ENCODE measurements at places on chromosomes 4 and X.

DNA sequence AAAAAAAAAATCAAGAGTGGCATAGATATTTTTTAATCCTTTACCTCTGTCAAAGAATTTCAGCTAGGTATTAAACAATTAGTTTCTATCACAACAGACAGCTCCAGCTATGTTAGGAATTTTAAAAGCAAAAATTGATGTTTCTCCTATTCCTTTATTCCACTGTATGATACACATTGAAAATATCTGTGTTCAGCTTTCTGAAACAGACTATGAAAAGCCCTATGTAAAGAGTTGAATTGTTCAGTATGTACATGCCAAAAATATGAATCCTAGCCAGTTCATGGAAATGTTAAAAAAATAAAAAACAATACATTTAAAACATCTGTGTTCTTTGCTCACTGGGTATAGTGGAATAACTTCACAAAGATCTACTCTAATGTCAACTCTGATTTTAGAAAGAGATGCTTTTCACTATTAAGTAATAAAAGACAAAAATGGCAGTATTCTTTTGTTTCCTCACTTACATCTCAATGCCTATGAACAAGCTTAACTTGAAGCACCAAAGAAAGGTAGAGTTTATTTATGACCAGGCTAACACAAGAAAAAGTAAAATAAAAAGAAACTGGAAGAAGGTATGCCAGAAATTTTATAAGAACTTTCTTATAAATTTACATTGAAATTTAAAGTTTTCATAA lies 32.1 kb downstream of the FBXW7 start:
- no peak for DNase-seq

GRCh38 chr4:154344686-154345085 lies 146.9 kb downstream of the DCHS2 start:
- DNase-seq, result no peak

DNA sequence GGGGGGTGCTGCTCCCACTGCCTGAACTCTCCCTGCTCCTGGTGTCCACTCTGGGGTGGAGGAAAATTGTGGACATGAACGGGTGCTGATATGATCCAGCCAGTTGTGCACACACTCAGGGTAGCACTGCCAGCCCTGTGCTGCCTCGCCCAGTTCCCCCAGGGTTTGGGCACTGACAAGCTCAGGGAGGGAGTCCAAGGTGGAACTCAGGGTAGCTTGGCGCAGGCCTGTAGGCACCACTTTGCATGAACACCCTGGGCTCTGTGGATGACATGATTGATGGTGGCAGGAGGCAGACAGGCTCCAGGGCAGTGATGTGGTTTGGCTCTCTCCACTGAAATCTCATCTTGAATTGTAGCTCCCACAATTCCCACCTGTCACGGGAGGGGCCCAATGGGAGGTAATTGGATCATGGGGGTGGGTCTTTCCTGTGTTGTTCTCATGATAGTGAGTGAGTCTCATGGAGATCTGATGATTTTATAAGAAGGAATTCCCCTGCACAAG lies 572.0 kb upstream of the PABPC4L start:
- DNase-seq, result no peak

DNA sequence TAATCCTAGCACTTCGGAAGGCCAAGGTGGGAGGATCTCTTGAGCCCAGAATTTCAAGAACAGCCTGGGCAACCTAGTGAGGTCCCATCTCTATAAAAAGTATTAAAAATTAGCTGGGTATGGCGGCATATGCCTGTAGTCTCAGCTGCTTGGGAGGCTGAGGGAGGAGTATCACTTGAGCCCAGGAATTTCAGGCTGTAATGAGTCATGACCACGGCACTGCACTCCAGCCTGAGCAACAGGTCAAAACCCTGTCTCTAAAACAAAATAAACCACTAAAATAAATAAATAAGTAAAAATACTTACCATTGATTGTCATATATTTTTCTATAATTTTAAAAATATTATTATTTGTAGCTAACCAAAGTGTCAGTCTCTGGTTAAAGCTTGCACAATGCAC lies 315.6 kb upstream of the SMIM31 start:
- no peak for DNase-seq

DNA sequence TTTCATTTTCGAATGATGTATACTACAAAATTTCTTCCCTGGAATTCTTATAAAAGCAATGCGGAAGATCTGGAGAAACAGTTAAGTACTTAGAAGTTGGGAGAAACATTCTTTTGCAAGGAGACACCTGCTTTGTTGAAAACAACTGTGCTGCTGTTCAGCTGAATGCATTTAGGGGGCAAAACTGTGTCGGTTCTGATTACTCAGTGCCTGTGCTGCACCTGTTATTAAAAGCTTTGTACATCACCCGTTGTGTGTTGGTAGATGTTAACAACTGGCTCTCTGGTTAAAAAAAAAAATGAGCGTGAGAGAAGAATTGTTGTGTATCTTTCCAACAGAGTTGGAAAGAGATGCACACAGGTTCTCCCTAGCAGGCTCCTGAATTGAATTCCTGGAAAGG lies 184.1 kb upstream of the HHIP start:
- DNase-seq, result no peak

DNA sequence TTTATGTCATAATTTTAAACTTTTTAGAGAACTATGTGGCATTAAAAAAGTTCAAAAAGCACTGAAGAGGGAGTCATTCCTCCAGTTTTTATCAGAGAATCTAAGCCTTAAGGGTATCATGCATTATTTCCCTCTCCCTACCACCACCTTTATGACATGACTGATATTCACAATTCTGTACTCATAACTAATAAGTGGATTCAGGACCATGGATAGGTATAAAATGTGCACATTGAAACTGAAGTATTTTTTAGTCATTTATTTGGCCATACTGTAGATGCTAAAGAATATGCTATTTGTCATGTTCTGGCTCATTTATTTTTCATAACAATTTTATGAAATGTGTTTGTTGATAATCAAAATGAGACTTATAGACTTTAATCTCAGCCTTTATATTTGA lies 897.5 kb upstream of the AGA start:
- no peak for DNase-seq

- DNase-seq, result no peak
These were observed 1.5 kb upstream of the SCARB2 start for GRCh38 chr4:76215077-76215476.

DNA sequence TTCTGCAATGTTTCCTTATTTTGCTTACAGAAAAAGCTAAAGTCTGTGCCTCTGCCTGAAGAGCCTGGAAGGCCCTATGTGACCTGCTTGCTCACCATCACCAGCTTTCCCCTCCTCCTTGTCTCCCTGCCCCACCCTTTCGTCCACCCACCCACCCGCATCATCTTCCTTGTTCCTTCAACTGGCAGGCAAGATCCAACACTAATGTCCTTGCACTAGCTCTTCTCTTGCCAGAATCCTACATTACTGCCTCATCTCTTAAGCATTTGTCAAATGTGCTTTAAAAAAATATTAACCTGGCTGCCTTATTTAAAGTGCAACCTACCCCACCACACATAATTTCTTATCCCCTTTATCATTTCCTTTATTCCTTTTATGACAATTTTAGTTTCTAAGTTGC lies 165.1 kb upstream of the PPP3CA start:
- DNase-seq, result no peak

GRCh38 chr4:89598602-89599001 lies 238.4 kb downstream of the SNCA start:
- no peak for DNase-seq

DNA sequence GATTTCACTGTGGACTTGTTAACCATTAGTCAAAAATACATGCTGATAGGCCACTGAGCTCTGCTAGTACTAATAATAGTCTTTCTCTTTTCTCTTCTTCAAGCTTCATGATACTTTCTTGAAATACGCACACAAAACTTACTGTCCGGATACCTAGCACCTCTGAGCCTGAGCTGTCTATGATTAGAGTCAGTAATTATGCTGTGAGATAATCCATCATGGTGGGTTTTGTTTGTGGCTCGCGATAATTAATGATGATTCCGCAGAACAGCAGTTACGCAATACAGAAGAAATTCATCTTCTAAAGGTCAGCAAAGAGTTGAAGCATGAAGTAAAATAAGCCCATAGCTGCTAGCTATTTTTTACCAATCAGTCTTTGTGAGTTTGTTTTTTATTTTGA lies 511.5 kb upstream of the GALNT7 start:
- DNase-seq, result no peak

- no peak for DNase-seq
These were observed 191.0 kb downstream of the CCSER1 start for GRCh38 chr4:90318193-90318592.

DNA sequence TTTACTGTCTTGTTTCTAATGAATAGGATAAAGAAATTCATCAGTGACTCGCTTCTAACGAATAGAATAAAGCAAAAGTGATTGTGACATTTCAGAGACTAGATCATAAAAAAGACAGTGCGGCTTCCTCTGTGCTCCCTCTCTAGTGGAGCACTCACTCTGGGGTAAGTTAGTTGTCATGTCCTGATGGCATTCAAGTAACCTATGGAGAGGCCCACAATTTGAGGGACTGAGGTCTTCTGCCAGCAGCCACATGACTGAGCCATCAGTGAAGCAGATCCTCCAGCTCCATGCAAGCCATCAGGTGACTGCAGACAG lies 72.4 kb downstream of the YIPF6 start:
- no peak for DNase-seq

- DNase-seq, result no peak
These were observed 58.4 kb downstream of the AMELX start for GRCh38 chrX:11351375-11352295.

- DNase-seq, result peak; percentile 72
These were observed 11.1 kb upstream of the FAM3A start for GRCh38 chrX:154526901-154527675.

- no peak for DNase-seq
These were observed 22.1 kb downstream of the ZRSR2 start for GRCh38 chrX:15812192-15812938.

DNA sequence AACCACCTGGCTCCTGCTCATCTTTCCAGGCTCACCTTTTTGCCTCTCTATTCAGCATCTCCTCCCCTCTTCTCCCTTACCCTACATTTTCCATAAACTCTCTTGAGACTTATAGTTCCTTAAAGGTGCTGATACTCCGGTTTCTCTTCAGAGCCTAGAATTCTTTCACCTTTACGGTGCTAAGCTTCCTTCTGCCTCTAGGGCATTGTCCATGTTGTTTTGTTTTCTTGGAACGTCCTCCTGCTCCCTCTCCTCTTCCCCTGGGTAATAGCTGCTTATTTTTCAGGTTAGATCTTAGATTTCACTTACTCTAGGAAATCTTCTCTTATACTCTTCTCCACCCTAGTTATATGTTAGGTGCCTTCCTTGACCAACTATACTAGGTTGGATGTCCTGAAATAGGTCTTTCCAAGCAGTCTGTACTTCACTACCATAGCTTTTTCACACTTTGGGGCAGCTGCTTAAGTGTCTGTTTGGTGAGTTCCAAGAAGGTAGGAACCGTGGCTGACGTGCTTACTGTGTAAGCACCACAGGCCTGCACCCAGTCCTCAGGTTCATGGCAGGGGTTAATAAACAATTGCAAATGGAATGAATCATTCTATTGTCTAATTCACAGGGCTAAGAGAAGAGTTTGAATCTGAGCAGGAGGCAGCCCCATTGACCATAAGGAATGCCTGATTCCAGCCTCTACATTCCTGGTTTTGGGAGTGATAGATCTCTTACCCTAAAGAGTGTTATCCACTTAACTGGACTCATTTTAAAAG lies 227.5 kb downstream of the MGST2 start:
- DNase-seq, result no peak

GRCh38 chr4:70515367-70516250 lies 2.8 kb upstream of the AMTN start:
- no peak for DNase-seq

GRCh38 chr4:84985952-84986351 lies 19.5 kb upstream of the WDFY3 start:
- DNase-seq, result no peak

- no peak for DNase-seq
These were observed 567.8 kb downstream of the TRIML1 start for GRCh38 chr4:188707036-188707435.

GRCh38 chr4:10032625-10033024 lies 11.3 kb upstream of the SLC2A9 start:
- no peak for DNase-seq

DNA sequence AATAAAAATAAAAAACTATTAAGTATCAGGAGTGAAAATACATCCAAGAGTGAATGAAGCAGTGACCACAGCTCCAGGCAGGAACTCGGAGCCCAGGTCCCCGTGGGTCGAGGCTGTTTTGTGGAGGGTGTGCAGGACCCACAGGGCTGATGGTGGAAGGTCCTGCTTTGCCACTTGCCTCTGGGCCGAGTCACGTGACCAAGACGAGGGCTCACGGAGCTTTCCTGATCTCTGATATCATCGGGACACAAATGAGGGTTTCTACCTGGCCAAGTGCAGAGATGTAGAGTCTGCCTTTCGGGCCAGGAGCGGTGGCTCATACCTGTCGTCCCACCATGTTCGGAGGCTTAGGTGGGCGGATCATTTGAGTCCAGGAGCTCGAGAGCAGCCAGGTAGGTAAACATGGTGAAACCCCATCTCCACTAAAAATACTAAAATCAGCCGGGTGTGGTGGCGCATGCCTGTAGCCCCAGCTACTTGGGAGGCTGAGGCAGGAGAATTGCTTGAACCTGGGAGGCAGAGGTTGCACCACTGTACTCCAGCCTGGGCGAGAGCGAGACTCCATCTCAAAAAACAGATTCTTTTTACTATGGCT lies 7.2 kb downstream of the SLC25A6 start:
- DNase-seq, result peak; percentile 32

DNA sequence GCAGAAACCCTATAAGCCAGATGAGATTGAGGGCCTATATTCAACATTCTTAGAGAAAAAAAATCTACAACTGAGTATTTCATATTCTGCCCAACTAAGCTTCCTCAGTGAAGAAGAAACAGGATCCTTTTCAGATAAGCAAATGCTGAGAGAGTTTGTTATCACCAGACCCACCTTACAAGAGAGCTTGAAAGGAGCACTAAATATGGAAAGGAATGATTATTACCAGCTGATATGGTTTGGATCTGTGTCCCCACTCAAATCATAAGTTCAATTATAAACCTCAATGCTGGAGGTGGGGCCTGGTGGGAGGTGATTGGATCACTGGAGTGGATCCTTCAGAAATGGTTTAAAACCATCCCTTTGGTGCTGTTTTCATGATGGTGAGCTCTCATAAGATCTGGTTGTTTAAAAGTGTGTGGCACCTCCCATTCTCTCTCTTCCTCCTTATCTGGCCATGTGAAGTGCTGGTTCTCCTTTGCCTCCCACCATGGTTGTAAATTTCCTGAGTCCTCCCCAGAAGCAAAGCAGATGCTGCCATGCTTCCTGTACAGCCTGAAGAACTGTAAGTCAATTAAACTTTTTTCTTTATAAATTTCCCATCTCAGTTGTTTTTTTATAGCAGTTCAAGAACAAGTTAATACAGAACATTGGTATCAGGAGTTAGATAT lies 144.2 kb downstream of the MSN start:
- no peak for DNase-seq

DNA sequence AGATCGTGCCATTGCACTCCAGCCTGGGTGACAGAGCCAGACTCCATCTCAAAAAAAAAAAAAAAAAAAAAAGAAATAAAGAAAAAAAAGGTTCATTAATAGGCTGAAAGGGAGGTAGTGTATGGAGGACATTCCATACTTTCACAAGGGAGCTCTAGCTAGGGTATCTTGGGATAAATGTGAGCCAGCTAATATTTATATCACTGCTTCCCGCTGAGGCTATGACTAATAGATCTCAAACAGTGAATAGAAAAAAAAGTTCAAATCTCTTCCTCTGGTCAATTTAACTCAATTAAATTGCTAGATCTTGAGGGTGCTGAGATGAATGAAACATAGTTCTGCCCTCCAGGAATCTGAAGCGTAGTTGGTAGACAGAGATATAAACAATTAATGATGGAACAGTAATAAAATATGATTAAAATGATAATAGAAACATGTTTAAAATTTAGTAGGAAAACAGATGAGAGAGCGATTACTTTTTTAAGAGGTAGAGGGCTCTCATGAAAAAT lies 55.7 kb upstream of the SHISA3 start:
- no peak for DNase-seq

Data from stimulated activated CD8-positive, alpha-beta memory T cell treated with anti-CD3 and anti-CD28 coated beads, Interleukin-4, amount 100 ng/mL, for 48 hours (primary cell).